ENCODE measurements at places on chromosomes 1 and 21.

- no peak for DNase-seq
Measured at GRCh38 chr1:34872133-34872503, 12.6 kb upstream of the SMIM12 start.

DNA sequence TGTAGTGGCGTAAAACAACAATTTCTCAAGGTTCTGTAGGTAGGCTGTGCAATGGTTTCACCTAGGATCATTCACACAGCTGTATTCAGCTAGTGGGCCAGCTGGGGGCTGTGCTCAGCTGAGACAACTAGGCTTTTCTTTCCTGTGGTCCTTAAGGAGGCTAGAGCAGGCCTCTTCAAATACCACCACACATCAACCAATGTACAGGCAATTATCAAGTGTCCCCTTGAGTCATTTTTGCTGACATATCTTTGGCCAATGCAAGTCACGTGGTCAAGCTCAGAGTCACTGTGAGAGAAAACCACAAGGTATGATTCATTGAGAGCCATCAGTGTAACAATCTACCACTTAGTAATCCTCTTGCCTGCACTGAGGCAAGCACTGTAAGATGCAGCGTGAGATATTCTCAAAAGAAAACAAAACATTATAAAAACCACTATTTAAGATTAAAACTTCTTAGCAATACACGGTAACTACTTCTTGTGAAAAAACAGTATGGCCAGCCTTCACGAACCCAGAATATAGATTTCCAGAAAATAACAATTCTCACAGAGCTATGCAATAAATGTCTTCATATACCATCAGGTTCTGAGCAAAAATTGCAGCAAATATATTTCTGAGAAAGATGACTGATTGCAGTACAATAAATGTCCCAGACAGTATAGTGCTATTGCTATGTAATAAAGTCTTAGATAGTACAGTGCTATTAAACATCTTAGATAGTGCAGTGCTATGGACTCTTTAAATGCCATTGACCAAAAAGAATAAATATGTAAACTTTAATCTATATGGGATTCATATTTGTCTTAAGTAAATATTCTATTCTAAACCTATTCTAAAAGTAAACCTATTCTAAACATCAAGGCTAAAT lies 55.3 kb downstream of the NME7 start:
- DNase-seq, result no peak

DNA sequence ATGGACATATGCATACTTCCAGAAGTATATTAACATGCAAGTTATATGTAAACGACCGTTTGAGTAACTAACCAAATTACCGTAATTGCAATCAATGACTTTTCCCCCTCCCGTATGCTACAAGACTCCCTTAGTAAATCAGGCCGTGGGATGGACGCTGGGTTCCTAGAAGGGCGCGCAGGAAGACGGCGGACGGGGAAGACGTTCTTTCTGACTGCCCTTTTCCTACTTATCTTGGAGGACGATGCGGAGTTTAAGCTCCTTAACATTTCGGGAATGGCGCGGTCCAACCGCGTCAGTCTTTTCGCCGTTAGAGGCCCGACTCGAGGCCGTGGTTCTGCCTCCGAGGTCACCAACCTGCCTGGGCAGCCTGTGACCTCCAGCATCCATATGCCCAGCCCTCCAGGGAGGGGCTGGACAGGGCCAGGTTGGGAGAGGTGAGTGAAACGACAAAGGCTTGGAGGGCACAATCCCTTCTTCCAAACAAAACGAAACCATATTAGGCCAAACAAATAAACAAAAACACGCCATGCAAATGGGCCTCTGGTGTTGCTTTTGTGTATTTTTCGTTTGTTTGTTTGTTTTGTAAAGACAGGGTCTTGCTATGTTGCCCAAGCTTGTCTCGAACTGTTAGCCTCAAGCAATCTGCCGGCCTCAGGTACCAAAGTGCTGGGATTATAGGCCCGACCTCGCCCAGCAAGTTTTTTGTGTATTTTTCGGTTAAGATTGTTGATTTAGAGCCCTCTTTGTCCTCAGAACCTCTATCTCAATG lies 873 bp upstream of the PI4KB start:
- DNase-seq, result no peak

- DNase-seq, result no peak
Measured at GRCh38 chr1:236099355-236099974, 34.6 kb upstream of the NID1 start.

DNA sequence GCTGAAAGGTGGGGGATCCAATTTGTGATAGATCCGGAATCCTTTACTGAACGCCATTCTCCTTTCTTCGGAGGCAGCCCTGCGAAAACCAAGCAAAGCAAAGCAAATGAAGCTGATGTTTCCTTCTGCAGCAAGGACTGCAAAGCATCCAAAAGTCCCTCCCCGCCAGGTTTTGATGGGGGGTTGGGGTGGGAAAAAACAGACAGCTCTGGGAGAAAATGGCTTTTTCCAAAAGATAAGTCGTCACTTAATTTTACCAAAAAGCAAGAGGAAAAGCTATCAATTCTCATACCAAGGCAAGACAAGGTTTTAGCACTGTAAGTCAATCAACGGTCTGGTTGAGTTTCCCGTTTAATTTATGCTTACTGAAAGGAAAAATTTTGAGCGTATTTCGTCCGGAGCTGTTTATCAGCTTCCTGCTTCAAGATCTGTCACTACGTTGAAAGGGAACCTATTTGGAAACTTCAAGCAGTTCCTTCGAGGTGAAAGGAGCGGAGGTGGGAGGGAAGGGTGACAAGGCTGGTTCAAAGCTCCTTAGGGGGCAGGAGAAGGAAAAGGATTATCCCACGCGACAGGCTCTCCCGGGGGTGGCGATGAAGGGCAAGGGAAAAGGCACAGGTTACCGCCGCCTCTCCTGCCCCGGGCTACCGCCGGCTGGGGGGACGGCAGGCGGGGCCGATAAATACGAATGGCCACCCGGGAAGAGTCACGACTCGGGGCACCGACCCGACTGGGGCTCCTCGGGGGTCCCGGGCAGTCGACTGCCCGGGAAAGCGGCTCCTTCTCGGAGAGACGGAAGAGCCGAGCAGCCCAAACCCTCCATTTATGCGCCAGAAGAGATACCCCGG lies 750 bp downstream of the SYNJ1 start:
- peak; percentile 17 for DNase-seq

GRCh38 chr1:46333300-46334029 lies 7.1 kb upstream of the NSUN4 start:
- peak; percentile 76 for DNase-seq

GRCh38 chr1:12177999-12178441 lies 11.2 kb downstream of the TNFRSF1B start:
- no peak for DNase-seq

- DNase-seq, result peak; percentile 51
Measured at GRCh38 chr1:12124693-12125421, 41.9 kb upstream of the TNFRSF1B start.

GRCh38 chr1:116352349-116352813 lies 20.7 kb upstream of the ATP1A1 start:
- no peak for DNase-seq

DNA sequence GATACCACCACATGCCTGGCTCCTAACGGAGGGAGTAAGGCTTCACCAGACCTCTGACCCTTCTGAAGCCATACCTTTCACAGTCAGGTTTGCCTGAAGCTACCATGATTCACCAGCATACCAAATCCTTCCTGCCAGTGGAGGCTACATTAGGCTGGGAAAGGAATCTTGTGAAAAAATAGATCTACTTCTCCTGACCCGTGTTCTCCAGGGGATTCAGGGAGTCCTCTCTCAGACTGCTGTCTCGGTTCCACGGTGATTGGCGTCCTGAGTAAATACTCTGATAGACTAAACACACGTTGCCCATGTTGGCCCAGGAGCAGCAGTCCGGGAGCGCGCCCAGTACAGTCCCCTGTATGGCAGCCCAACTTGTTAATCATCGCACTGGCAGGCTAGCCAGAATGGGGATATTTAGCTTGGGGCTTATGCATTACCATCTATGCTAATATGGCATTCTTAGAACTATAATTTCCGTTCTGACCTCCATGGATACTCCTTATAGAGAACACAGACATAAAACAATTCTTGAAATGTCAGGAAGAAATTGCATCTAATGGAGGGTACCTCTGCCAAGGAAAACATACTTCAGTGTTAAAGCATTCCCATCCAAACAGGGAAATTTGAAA lies 173.2 kb downstream of the ROR1 start:
- DNase-seq, result no peak

GRCh38 chr1:27959792-27960603 lies at the start of gene XKR8:
Gene XKR8 (plus strand): TSS chr1:27959973. CDS start chr1:27960070, 97 bp downstream.
- peak; percentile 96 for DNase-seq

DNA sequence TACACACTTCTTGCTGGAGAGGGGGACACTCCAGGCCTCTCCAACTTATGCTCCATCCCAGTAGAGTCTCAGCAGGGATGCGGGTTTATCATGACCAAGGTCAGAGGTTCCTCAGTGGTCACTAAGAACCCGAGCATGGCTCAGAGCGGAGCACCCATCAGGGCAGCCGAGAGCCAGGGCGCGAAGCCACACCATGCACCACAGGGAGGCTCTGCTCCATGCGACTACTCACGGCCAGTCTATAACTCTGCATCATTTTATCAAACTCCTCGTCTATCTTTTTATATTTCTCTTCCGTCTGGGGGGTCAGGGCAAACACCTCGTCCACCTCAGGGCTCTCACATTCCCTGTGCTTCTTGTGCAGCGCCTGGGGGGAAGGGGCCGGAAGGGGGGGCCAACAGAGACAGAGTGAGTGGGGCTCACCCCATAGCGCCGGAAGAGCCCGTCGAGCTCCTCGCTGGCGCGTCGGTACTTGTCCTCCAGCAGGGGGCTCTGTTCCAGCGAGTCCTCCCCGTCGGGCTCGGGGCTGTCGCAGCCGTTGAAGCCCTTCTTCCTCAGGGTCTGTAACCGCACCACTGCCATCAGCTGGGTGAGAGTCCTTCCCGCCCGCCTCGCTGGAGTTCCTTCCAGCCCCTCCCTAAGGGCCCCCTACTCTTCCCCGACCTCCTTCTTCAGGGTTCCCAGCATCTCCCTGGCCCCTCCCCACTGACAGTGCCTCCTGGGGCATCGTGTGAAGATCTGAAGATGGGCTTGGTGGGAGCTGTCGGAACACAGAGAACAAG lies 20.0 kb downstream of the MEF2D start:
- peak; percentile 87 for DNase-seq

- no peak for DNase-seq
Measured at GRCh38 chr1:226148121-226148648, 38.4 kb downstream of the ACBD3 start.

Data from germinal center (tissue), 1 donor.